Tibial nerve (tissue), 4 donors: ENCODE measurements at places on chromosomes 1 and 21.

- no peak for DNase-seq
Measured at GRCh38 chr1:4684136-4684535, 29.7 kb downstream of the AJAP1 start.

DNA sequence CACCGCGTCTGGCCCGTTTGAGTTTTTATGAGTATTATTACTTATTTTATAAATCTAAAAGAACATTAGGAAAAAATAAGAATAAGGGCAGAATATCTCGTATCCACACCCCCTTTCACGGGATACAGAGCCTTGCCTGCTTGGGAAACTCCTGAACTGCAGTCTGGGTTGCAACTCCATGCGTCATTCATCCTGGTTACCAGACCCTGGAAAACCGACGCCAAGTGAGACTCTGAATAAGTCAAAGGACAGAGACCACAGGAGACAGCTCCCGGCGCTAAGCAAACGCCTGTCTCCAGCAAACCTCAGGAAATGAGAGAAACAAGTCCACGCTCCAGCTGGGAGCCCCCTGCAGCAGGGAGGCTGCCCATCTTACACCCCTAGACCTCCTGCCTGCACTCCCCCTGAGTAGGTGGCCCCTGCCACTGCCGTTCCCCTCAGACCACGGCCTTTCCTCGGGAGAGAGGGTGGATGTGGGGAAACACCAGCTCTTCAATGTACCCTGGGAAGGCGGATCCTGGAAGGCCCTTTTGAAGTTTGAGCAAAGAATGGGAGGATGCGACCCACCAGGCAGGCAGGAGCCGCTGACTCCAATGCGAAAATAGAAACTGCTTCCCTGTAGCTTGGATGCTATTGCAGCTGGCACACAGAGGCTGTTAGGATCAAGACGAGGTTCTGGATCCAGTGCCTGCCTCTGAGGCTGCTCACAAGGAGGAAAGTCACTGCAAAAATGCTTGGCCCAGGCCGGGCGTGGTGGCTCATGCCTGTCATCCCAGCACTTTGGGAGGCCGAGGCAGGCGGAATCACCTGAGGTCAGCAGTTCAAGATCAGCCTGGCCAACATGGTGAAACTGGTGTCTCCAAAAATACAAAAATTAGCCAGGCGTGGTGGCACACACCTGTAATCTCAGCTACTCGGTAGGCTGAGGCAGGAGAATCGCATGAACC, 37.7 kb upstream of the GPR157 start:
- DNase-seq = peak; percentile 55

DNA sequence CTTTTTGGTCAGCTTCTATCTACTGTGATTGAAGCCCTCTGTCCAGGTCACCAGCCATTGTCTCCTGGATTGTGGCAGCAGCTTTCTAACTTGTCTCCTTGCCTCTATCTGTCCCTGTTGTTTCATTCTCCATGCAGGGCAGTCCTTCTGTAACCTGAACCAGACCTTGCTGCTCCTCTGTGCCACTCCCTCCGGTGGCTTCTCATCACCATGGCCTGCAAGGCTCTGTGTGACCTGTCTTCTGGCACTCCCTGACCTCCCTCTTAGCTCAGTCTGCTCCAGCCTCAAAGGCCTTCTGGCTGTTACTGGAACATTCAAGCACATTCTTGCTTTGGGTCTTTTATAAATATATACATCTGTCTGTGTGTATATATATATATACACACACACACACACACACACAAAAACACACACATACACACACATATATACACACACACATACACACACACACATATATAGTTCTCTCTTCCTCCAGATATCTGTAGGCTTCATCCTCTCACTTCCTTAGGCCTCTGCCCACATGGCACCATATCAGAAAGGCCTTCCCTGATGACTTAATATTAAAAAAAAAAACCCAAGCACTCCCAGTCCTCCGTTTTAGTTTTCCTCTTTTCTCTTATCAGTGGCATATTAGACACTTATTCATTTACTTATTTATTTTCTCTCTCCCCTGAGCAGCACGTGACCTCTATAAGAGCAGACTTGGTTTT, 21.2 kb upstream of the JUN start:
- no peak for DNase-seq

GRCh38 chr1:65480684-65481405, 60.4 kb downstream of the LEPR start:
- DNase-seq = no peak

DNA sequence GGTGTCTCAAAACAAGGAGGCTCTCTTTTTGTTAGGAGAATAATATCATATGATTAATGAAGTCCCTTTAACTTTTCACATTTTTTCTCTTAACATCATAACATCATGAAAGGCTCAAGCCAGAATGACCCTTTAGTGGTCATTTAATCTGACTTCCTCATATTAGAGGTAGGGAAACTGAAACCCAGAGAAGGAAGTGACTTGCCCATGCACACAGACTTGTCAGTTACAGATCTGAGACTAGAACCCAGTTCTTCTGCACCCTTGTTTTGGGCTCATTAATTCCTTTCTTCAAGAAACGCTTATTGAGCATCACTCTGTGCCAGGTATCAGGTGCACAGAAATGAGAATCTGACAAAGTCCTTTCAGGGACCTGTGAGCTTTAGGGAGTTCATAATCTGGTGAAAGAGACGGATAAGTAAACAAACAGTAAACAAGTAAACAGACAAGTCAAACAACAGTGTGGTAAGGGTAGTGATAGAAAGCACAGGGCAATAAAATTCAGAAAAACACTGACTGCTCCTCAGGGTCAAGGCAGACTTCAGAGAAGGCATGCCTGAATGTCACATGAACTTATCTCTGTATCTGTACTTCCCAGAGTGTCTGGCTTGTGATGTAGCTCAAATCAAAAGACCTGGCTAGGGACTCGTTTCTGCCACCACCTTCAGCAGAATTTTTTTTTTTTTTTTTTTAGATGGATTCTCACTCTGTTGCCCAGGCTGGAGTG, 38.3 kb upstream of the OSBPL9 start:
- DNase-seq = no peak

DNA sequence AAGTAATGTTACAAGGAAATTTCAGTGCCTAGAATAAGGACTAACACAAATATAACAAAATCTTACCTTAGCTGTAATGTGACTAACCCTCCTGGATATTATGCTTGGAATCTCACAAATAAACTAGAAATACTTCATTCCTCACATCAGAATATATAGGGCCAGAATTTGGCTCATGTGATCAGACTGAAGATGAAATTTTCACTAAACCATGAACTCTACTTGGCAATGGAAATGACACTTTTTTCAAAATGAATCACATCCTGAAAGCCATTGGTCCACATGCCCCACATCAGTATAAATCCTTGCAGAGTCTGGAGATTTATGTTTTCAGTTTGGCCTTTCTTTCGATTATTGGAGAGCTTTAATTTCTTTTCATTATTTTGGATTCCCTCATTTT, 227.8 kb downstream of the NRIP1 start:
- no peak for DNase-seq

DNA sequence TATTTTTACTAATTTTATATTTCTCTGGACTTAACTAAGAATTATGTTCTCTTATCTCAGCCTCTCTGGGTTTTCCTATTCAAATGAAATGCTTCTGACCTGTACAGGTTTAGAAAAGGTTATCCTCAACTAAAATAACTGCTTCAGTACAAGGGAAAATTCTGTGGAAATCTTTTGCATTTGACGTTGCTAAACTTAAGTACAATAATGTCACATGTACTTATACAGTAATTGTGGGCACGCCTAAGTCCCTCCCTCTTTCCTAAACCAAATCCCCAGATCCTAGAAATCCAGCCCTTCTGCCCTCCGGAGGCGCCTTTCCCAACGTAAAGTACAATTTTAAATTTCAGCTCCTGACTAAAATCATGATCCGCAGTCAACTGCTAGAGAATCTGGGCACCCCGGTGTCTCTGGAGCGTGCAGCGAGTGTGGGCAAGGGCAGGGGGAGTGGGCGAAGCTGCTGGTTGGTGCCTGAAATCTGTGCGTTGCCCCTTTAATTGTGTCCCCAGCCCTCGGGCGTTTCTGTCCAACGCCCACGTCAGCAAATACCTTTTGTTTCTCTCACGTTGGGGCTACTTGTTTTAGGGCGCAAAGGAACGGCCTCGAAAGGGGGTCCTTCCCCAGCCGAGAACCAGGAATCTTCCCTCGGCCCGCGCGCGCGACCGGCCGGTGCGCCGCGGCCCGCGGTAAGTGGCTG, at the start of gene ZBTB8A:
ZBTB8A (plus strand) TSS at position 541 of the 697 bp plus-strand sequence. CDS start 53,505 bp downstream, outside the sequence.
- no peak for DNase-seq

DNA sequence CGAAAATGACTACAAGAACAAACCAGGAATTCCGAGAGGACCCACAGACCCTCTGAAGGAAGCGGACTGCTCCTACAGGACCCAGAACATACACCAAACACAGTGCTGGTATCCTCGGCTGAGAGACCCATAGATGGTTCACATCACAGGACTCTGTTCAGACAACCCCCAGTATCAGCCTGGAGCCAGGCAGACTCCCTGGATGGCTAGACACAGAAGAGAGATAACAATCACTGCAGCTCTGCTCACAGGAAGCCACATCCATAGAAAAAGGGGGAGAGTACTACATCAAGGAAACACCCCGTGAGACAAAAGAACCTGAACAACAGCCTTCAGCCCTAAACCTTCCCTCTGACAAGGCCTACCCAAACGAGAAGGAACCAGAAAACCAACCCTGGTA, 434.0 kb upstream of the NR5A2 start:
- no peak for DNase-seq

DNA sequence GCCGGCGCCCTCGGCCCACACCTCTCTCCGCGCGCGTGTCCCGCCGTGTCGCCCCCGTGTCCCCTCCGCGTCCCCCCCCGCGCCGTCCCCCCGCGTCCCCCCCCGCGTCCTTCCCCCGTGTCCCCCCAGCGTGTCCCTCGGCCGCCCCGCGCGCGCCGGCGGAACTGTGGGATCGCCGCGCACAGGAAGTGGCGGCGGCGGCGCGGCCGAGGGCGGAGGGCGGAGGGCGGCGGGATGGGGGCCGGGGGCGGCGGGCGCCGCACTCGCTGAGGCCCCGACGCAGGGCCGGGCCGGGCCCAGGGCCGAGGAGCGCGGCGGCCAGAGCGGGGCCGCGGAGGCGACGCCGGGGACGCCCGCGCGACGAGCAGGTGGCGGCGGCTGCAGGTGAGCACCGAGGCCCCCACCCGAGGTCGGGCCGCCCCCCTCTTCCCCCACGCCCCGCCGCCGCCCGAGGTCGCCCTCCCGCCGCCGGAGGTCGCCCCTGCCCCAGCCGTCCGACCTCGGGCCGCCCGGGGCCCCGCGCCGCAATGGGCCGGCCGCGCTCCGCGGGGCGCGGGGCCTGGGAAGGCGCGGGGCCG, at the start of gene AGPAT3:
AGPAT3 (plus strand) TSS at position 262 of the 578 bp plus-strand sequence. CDS start 94,459 bp downstream, outside the sequence.
- DNase-seq = no peak

- DNase-seq = no peak
Measured at GRCh38 chr1:13697738-13698137, 2.2 kb upstream of the PRDM2 start.
